GM23338 (cell line): ENCODE measurements at places on chromosomes 11 and 22. TPM values are rescaled to one million over a fixed set of nuclear protein-coding genes. Genes with fewer than 3 reads are reported as not detected.

DNA sequence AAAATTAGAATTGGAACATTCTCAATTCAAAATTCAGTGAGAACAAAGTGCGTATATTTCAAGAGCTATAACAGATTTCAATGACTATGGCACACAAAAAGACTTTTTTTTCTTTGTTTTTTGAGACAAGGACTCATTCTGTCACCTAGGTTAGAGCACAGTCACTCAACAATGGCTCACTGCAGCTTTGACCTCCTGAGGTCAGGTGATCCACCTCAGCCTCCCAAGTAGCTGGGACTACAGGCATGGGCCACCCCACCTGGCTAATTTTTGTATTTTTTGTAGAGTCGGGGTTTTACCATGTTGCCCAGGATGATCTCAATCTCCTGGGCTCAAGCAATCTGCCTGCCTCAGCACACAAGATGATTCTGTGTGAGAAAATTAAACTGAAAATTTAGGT is 51.5 kb downstream of the PIK3C2A start:
- H3K4me1 ChIP-seq, result no peaks in the 10 kb centered on the region; the same call in 1 of the 2 replicates
- H3K27ac ChIP-seq, result no peak overlapping the region
- H3K36me3 ChIP-seq, result no peaks in the 10 kb centered on the region; the same call in 1 of the 2 replicates
- no peaks in the 10 kb centered on the region for H3K27me3 ChIP-seq
- DNase-seq, result no peak

- H3K4me1 ChIP-seq, result peaks cover 22% of the 10 kb centered on the region
- H3K27me3 ChIP-seq, result no peaks in the 10 kb centered on the region
- H3K4me3 ChIP-seq, result no peak overlapping the region
- no peaks in the 10 kb centered on the region for H3K36me3 ChIP-seq
These were observed 35.4 kb upstream of the LINC01488 start for GRCh38 chr11:69446108-69446507.

- H3K27me3 ChIP-seq, result no peaks in the 10 kb centered on the region
- no peak for DNase-seq
- H3K4me3 ChIP-seq, result no peak overlapping the region
- H3K4me1 ChIP-seq, result no peaks in the 10 kb centered on the region
- H3K36me3 ChIP-seq, result no peaks in the 10 kb centered on the region
- no peak overlapping the region for H3K27ac ChIP-seq
These were observed 24.6 kb downstream of the TRAF6 start for GRCh38 chr11:36485298-36486002.

The OR2AG2 gene
- total RNA-seq, result 0.31 and 0.45 TPM in 2 replicates

The APOA5 gene
- total RNA-seq, result 0.16 and 0.35 TPM in 2 replicates

The OR52E8 gene
- 0.21 TPM in 1 of 2 replicates, not detected in the other for total RNA-seq

GRCh38 chr22:27412866-27413445 is 388.6 kb downstream of the MN1 start:
- DNase-seq, result no peak
- H3K27ac ChIP-seq, result no peak overlapping the region
- H3K4me3 ChIP-seq, result no peak overlapping the region
- no peaks in the 10 kb centered on the region for H3K36me3 ChIP-seq
- H3K27me3 ChIP-seq, result no peaks in the 10 kb centered on the region
- H3K4me1 ChIP-seq, result peaks cover 18% of the 10 kb centered on the region

- no peaks in the 10 kb centered on the region for H3K4me1 ChIP-seq
- H3K27ac ChIP-seq, result no peak overlapping the region
- no peak for DNase-seq
- H3K27me3 ChIP-seq, result no peaks in the 10 kb centered on the region
- H3K4me3 ChIP-seq, result no peak overlapping the region
These were observed 16.3 kb downstream of the IL2RB start for GRCh38 chr22:37133304-37134018.

The ROBO4 gene
- not detected in 2 replicates for total RNA-seq

GRCh38 chr11:8671651-8672062 is 10.8 kb downstream of the TRIM66 start:
- no peaks in the 10 kb centered on the region for H3K27me3 ChIP-seq
- no peak for DNase-seq
- peak overlapping the region; percentile 0; the same call in 1 of the 2 replicates for H3K4me3 ChIP-seq
- H3K4me1 ChIP-seq, result peaks cover 24% of the 10 kb centered on the region
- peak overlapping the region; percentile 90 for H3K27ac ChIP-seq

DNA sequence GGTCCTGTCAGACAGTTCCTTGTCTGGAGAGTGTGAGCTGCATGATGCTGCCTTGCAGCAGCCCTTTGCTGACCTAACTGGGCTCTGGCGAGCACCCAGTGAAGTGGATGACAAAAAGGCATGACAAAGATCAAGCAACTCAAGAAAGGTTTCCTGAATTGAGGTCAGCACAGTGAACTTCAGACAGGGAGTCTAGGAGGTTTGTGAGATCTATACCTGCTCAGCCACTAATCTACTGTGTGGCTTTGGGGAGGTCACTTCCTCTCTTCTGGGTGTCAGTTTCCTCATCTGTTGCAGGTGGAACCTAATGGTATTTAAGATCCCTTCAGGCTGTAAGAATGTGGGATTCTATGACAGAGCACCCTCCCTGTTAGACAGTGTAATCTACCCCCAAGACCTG is 213.9 kb upstream of the NARS2 start:
- no peaks in the 10 kb centered on the region for H3K27me3 ChIP-seq
- H3K4me1 ChIP-seq, result peaks cover 17% of the 10 kb centered on the region
- H3K36me3 ChIP-seq, result no peaks in the 10 kb centered on the region

GRCh38 chr11:15817001-15817400 is 539.3 kb downstream of the SOX6 start:
- H3K27me3 ChIP-seq, result no peaks in the 10 kb centered on the region
- no peaks in the 10 kb centered on the region for H3K36me3 ChIP-seq
- no peak for DNase-seq
- no peak overlapping the region for H3K4me3 ChIP-seq
- no peaks in the 10 kb centered on the region for H3K4me1 ChIP-seq

DNA sequence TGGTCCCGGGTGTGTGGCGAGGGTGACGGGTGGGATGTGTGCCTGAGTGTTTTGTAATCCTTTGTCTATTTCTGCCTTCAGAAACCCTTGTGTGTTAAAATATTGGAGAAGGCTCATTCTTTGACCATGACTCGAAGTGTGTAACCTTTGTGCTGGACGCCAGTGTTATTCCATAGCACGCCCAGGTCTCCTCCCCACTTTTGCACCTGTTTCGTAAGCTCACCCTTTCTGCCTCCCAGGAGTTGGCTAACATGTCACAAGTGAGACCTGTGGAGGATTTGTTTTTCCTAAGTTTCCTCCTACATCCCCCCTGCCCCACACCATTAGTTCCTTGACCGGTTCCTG is 382 bp downstream of the C11orf54 start:
- H3K4me1 ChIP-seq, result peaks cover 22% of the 10 kb centered on the region
- peak; percentile 51 for DNase-seq

The PNPLA3 gene
- total RNA-seq, result 17.3 and 23.4 TPM in 2 replicates

GRCh38 chr22:38180841-38181452 is 683 bp downstream of the PLA2G6 start:
- DNase-seq, result peak; percentile 49
- peak overlapping the region; percentile 94 for H3K27ac ChIP-seq
- H3K4me1 ChIP-seq, result peaks cover 15% of the 10 kb centered on the region
- peak overlapping the region; percentile 58 for H3K4me3 ChIP-seq
- no peaks in the 10 kb centered on the region for H3K27me3 ChIP-seq

DNA sequence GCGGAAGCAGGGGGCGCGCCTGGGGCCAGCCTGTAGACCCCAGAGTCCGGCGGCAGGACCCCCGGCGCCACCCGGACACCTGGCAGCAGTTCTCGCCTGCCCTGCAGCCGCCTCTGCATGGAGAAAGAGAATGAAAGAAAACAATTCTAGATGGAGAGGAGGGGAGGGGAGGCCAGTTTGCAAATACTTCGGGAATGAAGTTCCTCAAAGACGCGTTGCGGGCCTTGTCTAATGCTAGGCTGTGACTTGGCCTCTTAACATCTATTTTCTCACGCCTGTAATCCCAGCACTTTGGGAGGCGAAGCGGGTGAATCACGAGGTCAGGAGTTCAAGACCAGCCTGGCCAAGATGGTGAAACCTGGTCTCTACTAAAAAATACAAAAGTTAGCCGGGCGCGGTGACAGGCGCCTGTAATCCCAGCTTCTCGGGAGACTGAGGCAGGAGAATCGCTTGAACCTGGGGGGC is 2.1 kb upstream of the BARX2 start:
- no peaks in the 10 kb centered on the region for H3K36me3 ChIP-seq
- peaks cover 98% of the 10 kb centered on the region for H3K27me3 ChIP-seq
- H3K4me3 ChIP-seq, result peak overlapping the region; percentile 68
- H3K27ac ChIP-seq, result no peak overlapping the region

DNA sequence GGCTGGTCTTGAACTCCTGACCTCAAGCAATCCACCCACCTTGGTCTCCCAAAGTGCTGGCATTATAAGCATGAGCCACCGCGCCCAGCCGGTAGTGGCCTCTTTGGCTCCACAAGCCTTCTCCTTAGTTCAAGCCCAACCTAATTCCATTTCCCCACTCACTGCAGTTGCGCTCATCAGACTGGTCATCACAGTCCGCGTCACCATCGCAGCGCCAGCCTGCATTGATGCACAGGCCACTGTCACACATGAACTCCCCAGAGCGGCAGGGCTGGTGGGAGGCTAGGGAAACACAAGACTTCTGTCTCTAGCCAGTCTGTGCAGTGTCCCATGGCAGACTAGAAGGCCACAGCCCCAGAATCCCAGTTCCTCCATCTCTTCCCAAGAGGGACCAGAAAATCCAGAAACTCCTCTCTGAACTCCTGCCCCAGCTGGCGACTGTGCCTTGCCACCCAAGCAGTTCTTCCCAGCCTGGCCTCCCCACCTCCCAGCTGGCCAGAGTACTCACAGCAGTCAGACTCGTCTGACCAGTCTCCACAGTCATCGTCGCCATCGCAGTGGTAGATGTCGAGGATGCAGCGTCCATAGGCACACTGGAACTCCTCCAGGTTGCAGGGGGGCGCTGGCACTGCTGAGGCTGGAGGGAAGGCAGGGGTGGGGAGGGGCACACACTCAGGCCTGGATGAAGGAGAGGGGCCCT is 19.8 kb downstream of the LRP4 start:
- no peak overlapping the region for H3K4me3 ChIP-seq
- no peak for DNase-seq
- H3K27ac ChIP-seq, result no peak overlapping the region
- H3K4me1 ChIP-seq, result no peaks in the 10 kb centered on the region
- H3K27me3 ChIP-seq, result no peaks in the 10 kb centered on the region

DNA sequence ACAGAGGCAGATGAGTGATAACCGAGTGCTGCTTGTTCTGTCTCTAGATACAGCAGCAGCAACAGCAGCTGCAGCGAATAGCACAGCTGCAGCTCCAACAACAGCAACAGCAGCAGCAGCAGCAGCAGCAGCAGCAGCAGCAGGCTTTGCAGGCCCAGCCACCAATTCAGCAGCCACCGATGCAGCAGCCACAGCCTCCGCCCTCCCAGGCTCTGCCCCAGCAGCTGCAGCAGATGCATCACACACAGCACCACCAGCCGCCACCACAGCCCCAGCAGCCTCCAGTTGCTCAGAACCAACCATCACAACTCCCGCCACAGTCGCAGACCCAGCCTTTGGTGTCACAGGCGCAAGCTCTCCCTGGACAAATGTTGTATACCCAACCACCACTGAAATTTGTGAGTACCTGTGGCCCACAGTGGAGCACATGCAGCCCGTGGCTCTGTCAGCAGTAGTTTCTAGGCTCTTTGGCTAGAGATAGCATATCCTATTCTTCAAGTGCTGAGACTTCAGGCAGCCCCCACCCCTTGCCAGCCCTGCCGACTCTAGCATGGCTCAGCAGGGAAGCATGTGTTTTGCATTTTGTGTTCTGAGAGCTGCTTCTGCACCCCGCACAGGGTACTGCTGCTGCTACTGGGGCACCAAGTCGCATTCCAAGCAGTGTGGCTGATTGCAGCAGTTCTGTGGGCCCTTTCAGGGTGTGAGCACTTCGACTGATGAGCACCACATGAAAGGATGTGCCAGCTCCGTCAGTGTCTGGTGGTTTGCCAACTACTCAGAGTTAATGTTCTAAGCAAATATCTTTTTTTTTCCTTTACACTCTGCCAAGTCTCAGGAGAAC is 59.2 kb downstream of the MED15 start:
- H3K27ac ChIP-seq, result no peak overlapping the region
- H3K4me3 ChIP-seq, result no peak overlapping the region
- no peaks in the 10 kb centered on the region for H3K27me3 ChIP-seq
- H3K36me3 ChIP-seq, result peaks cover 13% of the 10 kb centered on the region

DNA sequence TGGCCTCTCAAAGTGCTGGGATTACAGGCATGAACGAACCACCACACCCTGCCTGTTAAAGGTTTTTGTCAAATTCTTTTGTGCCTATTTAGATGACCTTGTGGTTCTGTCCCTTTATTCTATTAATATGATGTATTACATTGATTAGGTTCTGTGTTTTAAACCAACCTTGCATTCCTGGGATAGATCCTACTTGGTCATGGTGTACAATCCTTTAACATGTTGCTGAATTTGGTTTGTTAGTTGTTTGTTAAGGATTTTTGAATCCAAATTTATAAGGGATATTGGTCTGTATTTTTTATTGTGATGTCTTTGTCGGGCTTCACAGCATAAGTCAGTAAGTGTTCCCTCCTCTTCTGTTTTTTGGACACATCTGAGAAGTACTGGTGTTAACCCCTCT is 29.0 kb upstream of the CLDN5 start:
- H3K4me1 ChIP-seq, result no peaks in the 10 kb centered on the region; the same call in 1 of the 2 replicates
- no peaks in the 10 kb centered on the region for H3K36me3 ChIP-seq
- H3K27me3 ChIP-seq, result no peaks in the 10 kb centered on the region

DNA sequence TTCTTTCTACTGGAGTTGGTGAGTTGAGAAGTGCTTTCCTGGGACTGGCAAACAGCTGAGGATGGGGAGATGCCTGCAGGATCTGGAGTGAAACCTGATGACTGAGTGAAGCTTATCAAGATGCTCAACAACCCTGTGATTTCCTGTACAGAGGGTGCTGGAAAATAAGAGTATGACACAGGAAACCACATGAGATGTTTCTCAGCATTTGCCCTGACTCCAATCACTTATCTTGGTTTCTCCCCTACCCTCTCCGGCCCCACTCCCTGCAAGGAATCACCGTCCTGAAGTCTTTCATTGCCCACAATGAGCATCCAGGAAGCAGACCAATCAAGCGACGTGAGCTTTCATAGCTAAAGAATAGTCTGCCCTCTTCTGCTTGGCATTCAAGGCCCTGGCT is at the start of gene MRGPRX2:
TSS of gene MRGPRX2 (minus strand) at position 89 of the 400 bp plus-strand sequence. CDS start 4,315 bp downstream, outside the sequence.
- no peaks in the 10 kb centered on the region for H3K36me3 ChIP-seq
- no peaks in the 10 kb centered on the region for H3K27me3 ChIP-seq
- no peak within 1 kb of the TSS for H3K4me3 ChIP-seq
- DNase-seq, result no peak

The TMEM191B gene
- 3.6 and 26.3 TPM in 2 replicates for total RNA-seq

The ADM gene
- 73.4 and 75.8 TPM in 2 replicates for total RNA-seq

GRCh38 chr11:2663915-2664314 is 35.9 kb downstream of the KCNQ1OT1 start:
- H3K4me1 ChIP-seq, result no peaks in the 10 kb centered on the region
- peaks cover 17% of the 10 kb centered on the region for H3K36me3 ChIP-seq
- H3K27ac ChIP-seq, result no peak overlapping the region
- H3K4me3 ChIP-seq, result no peak overlapping the region
- peaks cover 23% of the 10 kb centered on the region for H3K27me3 ChIP-seq

DNA sequence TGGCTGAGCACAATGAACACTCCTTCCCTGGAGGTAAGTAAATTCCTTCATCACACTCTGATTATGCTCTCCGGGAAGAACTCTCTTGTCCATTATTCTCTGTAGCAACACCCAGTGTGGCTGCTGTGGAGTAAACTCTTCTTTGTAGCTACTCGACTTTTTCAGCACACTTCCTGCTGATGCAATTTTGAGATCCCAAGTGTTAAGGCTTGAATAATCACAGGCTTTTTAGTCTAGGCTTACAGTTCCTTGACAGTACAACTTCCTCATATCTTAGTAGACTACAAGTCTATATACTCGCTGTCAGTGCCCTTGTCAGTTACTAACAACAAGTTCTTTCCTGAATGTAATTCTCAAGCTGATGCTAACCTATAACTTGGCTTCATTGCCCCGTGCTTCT is 301.8 kb upstream of the API5 start:
- H3K27me3 ChIP-seq, result no peaks in the 10 kb centered on the region
- no peak overlapping the region for H3K27ac ChIP-seq
- DNase-seq, result no peak
- H3K4me1 ChIP-seq, result no peaks in the 10 kb centered on the region
